A172 (cell line): ENCODE measurements at places on chromosomes 1 and 21.
A peak's percentile ranks its signal among the peaks of the same experiment; 100 is the strongest.

- DNase-seq: no peak
Measured at GRCh38 chr1:30794260-30794659, 36.7 kb upstream of the LAPTM5 start.

DNA sequence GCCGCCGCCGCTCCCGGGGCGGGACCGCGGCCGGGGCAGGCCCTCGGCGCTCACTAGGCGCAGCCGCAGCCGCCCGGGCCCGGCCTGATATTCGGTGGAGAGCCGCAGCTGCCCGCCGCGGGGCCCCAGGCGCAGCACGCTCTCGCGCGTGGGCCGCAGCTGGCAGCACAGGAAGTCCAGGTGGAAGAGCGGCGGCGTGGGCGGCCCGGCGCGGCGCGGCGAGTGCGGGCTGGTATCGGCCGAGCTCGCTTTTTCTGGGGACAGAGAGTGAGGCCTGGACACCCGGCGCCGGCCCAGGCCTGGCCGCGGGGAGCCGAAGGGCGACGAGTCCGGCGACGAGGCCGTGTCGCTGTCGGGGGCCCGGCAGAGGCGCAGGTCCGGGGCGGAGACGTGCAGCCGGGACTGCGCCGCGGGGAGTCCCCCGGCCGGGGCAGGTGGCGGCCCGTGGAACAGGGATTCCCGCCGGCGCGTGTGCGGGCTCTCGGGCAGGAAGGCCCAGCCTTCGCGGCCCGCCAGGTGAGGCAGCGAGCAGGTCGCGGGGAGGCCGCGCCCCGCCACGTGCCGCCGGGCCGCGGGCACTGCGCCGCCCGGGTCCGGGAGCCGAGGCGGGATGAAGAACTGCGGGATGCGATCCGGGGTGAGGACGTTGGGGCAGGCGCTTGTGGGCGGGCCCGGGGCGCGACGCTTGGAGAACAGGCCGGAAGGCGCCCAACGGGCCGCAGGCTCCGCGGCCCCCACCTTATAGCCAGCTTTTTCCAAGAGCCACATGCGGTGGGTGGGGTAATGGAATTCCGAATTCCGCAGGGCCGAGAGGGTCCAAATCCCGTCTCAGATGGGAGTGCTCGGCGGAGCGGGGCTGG lies 1.2 kb downstream of the C2CD4D start:
- no peak for DNase-seq

GRCh38 chr1:231591466-231591865 lies 35.1 kb upstream of the DISC1 start:
- no peak for DNase-seq

- DNase-seq: no peak
Measured at GRCh38 chr1:12507631-12508030, 110.4 kb downstream of the DHRS3 start.

DNA sequence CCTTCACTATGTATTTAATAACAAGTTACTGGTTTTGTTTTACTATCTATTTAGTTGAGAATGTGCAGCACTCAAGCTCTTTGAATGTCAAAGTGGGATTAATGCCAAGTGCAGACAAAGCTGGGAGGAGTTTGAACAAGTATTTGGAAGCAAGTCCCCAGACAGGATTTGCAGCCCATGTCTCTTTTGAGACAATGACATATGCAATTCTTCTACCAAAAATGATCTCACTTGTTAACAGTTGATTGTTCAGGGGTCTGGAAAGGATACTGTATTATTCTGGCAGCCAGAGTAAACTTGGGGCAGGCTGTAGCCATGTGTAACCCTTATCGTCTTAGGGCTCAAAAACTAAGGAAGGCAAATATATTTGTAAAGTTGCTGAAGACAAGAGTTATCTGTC lies 15.8 kb downstream of the COLGALT2 start:
- no peak for DNase-seq

DNA sequence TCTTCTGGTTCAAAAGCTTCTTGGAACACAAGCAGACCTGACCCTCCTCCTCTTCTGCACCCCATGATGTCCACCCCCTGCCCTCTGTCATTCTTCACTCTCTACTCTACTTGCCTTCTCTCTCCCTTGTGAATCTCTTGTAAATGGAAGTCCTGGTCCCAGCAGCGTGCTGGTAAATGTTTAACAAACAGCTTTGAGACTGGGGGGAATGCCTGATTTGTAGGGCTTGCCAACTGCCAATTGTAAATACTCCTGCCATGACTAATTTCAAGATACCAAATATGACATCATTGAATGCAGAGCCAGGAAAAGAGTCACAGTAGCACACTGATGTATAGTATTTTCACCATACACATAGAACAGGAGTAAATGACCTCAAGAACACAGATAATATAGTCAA lies 40.9 kb upstream of the LRRN2 start:
- DNase-seq: peak; percentile 81

GRCh38 chr1:211280910-211281309 lies 21.7 kb downstream of the RCOR3 start:
- DNase-seq: no peak

- DNase-seq: no peak
Measured at GRCh38 chr1:175482071-175482451, 261.3 kb downstream of the TNR start.

DNA sequence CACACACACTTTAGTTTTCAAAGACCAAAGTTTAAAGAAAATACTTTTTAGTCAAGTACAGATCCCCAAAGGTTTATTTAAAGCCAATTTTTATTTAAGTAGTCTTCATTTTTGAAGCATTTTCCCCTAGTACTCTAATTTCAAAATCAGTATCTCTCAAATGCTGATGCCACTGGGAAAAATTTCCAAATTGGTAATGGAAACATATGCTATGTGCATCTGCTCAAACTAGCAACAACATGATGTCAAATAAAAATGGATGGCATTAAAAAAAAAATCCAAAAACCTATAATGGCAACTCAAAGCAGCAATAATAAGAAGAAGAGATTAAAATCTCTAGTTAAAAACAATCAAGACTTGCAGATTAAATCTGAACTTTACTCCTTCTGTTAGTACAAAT lies 58.6 kb downstream of the ZNHIT6 start:
- no peak for DNase-seq

DNA sequence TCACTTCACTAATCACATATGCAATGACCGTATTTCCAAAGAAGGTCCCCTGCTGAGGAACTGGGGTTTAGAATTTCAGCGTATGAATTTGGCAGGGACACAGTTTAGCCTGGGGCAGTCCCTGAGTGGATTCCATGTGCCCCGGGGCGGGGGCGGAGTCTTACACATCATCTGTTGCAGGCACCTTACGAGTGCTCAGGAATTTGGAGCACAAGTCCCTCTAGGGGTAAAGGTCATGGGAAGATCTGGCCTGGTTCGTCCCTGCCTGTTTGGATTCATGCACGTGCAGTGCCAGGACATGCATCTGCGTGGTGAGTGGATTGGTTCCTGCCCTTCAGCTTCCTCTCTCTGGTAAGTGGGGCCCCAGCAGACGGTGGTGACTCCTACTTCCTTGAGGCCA lies 208.3 kb upstream of the C1orf174 start:
- no peak for DNase-seq

DNA sequence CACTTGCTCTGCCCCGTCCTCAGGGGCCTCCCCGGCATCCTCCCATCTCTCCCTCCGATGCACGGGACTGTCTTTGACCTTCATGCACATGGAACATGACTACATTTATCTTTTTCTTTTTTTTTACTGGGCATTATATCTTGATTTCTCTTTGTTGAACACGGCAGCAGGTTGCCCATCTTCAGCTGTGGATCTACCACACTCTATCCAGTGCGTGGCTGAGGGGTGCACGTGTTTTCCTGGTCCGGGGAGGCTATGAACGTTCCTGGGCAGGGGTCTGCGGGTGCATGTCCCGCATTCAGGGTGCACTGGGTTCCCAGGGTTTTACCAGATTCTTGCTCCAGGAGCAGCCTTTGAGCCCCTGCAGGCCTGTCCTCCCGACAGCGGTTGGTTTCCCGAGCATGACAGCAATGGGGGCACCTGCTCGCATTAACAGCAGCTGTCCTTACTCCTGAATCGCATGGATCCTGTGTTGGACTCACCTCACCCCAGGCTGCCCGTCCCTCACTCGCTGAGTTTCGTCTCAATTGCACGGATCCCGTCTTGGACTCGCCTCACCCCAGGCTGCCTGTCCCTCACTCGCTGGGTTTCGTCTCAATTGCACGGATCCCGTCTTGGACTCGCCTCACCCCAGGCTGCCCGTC lies 7.4 kb downstream of the POFUT2 start:
- DNase-seq: no peak

DNA sequence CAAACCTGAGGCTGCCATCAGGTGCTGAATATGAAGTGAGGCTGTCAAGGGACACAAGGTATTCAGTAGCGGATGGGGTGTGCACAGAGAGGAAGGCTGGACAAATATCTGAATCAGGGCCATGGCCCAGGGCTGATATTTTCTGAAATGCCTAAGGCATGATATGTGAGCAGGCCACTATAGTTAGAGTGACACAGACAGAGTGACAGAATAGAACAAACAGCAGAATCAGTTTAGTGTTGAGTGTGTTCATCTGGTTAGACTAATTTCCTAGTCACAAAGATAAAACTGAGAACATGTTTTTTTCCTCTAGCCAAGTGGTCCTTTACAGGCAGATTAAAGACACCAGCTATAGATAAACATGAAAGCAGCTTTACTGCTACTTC lies 3.9 kb downstream of the OVAAL start:
- DNase-seq: no peak

DNA sequence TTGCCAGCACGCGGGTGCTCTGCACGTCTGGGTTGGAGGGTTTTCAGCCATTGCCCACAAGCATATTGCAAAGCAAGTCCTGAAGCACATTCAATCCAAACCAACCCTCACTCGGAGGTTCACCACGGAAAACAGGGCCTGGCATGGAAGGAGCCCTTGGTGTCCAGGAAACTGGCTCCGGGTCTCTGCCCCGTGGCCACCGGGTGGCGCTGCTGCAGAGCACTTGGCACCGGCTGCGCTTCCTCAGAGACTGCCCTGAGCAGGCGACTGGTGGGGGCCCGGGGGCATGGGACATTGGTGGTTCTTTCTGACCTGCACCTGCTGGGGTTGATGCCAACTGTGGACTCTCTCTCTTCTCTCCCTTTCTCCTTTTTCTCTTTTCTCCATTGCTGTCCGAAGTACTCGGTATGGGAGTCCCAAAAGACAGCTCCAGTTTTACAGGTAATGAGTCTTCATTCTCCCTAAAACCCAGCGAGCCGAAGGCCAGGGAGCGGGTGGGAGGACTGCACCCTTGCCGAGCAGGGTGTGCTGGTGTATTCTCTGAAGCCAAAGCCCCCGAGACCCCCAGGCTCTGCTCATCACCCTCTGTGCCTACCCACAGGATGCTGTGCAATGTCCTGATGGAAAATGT lies 4.1 kb upstream of the KCNAB2 start:
- no peak for DNase-seq

DNA sequence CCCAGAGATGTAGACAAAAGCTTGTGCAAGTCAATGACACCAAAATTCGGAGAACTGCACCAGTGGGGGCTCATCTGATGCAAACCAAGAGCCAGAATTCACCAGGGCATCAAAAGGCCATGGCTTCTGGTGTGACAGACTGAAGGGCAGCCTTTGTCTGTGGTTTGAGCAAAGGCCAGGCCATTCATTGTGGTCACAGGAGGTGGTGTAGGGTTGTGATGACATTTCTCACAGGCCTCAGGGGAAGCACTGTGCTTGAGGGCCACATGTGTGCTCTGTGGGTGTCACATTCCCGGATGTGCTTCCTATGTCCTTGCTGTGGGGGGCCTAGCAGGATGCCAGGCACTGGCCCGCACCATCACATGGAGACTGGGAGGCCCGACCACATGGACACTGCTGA lies 22.5 kb upstream of the KCNE1 start:
- peak; percentile 60 for DNase-seq

DNA sequence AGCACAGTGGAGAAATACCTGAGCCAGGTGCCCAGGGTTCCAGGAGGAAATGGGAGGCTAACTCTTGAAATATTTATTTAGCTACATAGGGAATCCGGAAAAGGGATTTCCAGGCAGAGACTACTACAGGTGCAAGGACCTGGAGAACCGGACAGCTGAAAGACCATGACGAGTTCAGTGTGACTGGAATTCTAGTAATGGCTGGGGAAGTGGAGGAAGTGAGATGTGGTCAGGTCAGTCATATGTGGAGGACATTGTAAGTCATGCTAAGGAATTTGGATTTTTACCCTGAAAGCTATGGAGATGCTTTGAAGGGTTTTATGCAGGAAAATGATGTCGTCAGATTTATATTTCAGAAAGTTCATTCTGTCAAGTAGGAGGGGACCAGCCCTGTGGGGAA lies 1.8 kb downstream of the CAP1 start:
- no peak for DNase-seq

DNA sequence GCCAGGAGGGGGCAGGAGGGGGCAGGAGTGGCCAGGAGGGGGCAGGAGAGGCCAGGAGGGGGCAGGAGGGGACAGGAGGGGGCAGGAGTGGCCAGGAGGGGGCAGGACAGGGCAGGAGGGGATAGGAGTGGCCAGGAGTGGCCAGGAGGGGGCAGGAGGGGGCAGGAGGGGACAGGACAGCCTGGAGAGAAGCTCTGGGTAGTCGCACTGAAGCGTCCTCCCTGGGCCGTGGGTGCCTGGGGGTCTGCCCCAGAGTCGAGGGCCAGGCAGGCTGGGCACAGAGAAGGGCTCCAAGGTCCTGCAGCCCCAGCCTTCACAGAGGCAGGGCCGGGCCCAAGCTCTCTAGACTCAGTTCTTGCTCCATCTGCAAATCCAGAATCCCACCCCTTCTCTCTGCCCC lies 22.9 kb downstream of the MEGF6 start:
- no peak for DNase-seq

GRCh38 chr1:170215072-170215885 lies 69.5 kb downstream of the NTMT2 start:
- no peak for DNase-seq

DNA sequence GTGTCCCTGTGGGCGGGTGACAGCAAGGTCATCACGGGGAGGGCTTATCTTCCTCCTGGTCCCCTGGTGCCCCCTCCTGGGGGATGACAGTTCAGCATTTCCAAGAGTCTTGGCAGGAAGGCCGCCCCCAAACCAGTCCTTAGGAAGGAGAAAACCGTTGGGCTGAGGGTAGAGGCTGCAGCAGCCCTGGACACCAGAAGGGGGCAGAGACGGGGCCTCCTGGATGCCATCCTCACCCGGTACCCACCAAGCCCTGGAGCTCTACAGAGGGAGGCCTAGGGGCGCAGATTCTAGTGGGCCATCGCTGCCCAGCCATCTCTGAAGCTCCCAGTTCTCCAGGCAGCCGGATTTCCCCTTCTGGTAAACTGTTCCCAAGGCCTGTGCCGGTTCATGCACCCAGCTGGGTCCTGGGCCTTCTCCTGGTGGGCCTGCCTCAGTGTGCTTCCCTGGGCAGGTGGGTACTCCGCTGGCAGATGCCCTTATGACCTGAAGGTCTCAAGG lies 14.8 kb upstream of the ZNF669 start:
- DNase-seq: no peak

GRCh38 chr1:3313576-3313950 lies 140.9 kb upstream of the ARHGEF16 start:
- DNase-seq: peak; percentile 80

- DNase-seq: no peak
Measured at GRCh38 chr1:66250075-66250474, 283.9 kb upstream of the SGIP1 start.

DNA sequence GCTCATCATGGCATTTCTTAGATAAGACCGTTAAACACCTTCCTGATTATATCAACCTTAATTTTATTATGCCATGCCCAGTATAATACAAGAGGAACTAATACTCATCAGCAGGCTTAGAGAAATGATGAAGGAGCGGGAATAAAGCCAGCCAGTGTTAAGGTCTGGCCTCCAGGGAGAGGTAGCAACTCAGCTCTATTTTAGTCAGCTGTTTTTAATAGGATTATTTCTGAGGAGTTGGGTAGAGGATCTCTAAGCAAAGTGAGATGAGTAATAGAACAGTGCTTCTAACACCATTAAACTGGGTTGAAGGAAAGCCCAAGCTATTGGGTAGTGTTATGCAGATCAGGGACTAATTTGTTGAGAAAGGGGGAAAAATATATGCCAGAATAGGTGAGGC lies 921.5 kb downstream of the TTLL7 start:
- DNase-seq: no peak
